ENCODE measurements at places on chromosomes 2 and 18. TPM values are rescaled to one million over a fixed set of nuclear protein-coding genes. Genes with fewer than 3 reads are reported as not detected.

DNA sequence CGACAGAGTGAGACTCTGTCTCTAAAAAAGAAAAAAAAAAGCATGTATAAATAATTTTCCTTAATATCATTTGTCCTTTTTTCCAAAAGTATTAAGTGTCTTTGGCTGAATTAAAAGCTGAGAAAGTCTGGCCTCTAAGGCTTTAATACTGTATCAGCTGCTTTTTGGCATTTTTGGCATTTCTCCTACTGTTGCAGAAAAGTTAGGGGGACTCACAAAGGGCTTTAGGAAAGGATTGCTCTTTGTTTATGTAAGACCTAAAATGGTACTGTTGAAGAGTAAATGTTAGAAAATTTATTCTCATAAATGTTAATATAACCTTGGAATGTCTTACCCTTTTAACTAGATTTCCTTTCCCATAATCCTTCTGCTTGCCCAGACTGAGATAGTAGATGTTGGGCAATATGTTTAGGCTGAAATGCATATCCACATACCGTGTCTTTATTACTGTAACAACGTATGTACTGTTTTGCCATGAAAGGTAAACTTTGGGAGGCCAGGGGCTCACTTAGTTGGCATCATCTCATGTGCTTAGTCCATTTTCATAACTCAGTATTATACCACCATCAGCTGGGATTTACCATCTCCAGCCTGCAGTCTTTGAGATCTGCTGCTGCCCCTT is 18.0 kb upstream of the STON1 start:
- H3K4me3 ChIP-seq, result no peak overlapping the region
- DNase-seq, result no peak
- H3K4me1 ChIP-seq, result peaks cover 8% of the 10 kb centered on the region

DNA sequence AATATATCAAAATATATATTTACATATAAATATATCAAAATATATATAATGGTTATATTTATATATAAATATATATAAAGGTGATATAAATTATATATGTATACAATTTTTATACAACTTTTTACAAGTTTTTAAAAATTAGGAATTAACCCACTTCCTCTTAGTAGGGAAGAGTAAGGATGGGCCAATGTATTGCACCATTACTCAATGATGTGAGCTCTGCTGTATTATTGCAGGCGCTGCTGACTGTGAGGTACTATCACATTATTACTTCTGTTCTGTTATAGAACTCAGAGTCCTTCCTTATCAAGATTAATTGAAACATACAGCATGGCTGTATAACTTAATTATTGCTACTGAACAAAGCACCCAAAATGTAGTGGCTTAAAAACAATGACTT is 46.0 kb downstream of the CCDC195 start:
- H3K4me1 ChIP-seq, result no peaks in the 10 kb centered on the region
- DNase-seq, result no peak
- no peaks in the 10 kb centered on the region for H3K36me3 ChIP-seq
- H3K4me3 ChIP-seq, result no peak overlapping the region
- H3K27me3 ChIP-seq, result no peaks in the 10 kb centered on the region
- H3K27ac ChIP-seq, result no peak overlapping the region

DNA sequence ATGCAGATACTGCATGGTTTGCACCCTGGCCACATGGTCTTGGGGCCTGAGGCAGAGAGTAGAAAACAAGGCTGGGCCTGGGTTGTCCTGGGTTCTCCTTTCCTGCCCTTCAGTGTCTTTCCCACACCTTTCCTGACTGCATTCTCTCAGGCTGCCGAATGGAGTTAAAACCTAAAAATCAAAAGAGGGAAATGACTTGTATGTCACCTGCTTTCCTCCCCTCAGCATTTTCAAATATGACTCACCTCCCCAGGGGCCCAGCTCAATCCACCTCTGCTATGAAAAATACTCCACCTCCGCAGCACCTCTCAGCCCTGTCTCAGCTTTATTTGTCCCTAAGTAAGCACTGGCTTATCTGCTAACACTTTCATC is 457.8 kb upstream of the MEX3C start:
- H3K27ac ChIP-seq, result no peak overlapping the region
- H3K36me3 ChIP-seq, result no peaks in the 10 kb centered on the region
- no peaks in the 10 kb centered on the region for H3K4me1 ChIP-seq
- H3K27me3 ChIP-seq, result no peaks in the 10 kb centered on the region
- DNase-seq, result no peak

- no peaks in the 10 kb centered on the region for H3K36me3 ChIP-seq
- no peak for DNase-seq
- no peaks in the 10 kb centered on the region for H3K4me1 ChIP-seq
- H3K4me3 ChIP-seq, result no peak overlapping the region
Measured at GRCh38 chr18:26734760-26735159, 130.7 kb downstream of the AQP4 start.

DNA sequence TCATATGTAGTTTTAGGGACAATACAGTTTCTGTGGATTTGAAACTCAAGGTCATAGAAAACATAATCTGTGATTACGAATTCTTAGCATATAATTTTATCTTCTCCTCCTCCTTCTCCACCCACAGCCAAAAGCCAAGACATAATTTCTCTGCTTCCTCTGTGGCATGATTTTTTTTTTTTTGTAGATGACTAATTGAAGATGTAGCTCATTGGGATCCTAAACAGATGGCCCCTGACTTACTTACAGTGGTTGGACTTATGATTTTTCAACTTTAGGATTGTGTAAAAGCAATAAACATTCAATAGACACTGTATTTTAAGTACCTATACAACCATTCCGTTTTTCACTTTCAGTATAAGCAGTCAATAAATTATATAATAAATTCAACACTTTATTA is 42.3 kb downstream of the FSIP2 start:
- H3K4me1 ChIP-seq, result no peaks in the 10 kb centered on the region
- no peaks in the 10 kb centered on the region for H3K27me3 ChIP-seq
- no peaks in the 10 kb centered on the region for H3K36me3 ChIP-seq
- no peak for DNase-seq
- no peak overlapping the region for H3K27ac ChIP-seq

GRCh38 chr18:35406666-35407065 is 29.5 kb upstream of the ZNF396 start:
- no peaks in the 10 kb centered on the region for H3K27me3 ChIP-seq
- no peak overlapping the region for H3K27ac ChIP-seq
- no peaks in the 10 kb centered on the region for H3K4me1 ChIP-seq
- DNase-seq, result no peak

Gene ADNP2
- polyA plus RNA-seq, result 9.8 TPM

GRCh38 chr2:121063471-121063870 is 221.5 kb downstream of the TFCP2L1 start:
- no peaks in the 10 kb centered on the region for H3K4me1 ChIP-seq
- no peak for DNase-seq
- H3K27ac ChIP-seq, result no peak overlapping the region
- no peaks in the 10 kb centered on the region for H3K27me3 ChIP-seq
- H3K36me3 ChIP-seq, result no peaks in the 10 kb centered on the region
- no peak overlapping the region for H3K4me3 ChIP-seq

Gene CFAP53
- polyA plus RNA-seq, result not detected

- H3K36me3 ChIP-seq, result no peaks in the 10 kb centered on the region
- H3K4me3 ChIP-seq, result no peak overlapping the region
- no peaks in the 10 kb centered on the region for H3K27me3 ChIP-seq
- H3K27ac ChIP-seq, result no peak overlapping the region
- DNase-seq, result no peak
Measured at GRCh38 chr2:60309336-60309735, 244.1 kb downstream of the BCL11A start.

Gene ZNF396
- 0.87 TPM for polyA plus RNA-seq

DNA sequence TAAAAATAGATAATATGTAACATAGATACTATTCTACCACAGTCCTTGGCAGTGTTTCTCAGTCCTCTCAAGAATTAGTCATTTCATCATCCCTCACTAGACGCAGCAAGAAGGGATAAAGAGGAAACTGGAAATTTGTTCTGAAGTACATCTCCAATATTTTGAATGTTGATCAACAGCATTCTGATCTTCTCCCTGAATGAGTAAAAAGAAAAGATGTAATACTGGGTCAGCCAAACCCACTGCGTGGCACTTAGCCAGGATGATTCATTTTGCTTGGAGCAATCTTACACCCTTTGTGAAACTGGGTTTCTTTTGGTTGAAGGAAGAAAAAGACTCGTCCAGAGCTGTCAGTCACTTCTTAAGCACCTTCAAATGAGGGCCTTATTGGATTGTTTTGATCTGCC is 54.1 kb downstream of the TAF1B start:
- no peak overlapping the region for H3K4me3 ChIP-seq
- H3K36me3 ChIP-seq, result no peaks in the 10 kb centered on the region
- H3K27me3 ChIP-seq, result no peaks in the 10 kb centered on the region

DNA sequence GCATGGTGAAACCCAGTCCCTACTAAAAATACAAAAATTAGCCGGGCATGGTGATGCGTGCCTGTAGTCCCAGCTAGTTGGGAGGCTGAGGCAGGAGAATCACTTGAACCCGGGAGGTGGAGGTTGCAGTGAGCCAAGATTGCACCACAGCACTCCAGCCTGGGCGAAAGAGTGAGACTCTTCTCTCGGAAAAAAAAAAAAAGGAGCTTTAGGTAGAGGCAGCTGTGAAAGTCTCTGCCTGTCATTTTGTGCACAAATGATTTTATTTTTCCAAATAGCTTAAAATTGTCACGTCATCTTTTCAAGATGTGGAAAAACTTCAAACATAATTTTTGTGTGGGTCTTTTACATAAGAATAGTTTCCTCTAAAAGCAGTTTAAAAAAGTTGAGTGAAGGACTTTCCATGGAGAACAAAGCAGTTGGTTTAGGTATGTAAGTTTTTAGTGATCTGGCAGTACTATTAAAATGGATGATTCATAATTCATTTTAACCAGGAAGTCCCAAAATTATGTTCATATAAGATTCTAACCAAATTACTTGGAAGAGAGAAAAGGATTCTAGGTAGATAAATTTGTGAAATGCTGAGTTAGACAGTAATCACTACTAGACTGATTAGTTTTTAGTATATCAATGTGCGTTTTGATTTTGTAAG is 11.5 kb downstream of the CCNYL1 start:
- H3K27me3 ChIP-seq, result no peaks in the 10 kb centered on the region
- H3K4me1 ChIP-seq, result peaks cover 12% of the 10 kb centered on the region
- no peak overlapping the region for H3K27ac ChIP-seq

Gene ANO7
- polyA plus RNA-seq, result not detected

Gene SERPINB7
- not detected for polyA plus RNA-seq

- peak overlapping the region; percentile 93 for H3K4me3 ChIP-seq
- H3K4me1 ChIP-seq, result peaks cover 53% of the 10 kb centered on the region
- H3K27ac ChIP-seq, result peak overlapping the region; percentile 92
- no peaks in the 10 kb centered on the region for H3K36me3 ChIP-seq
- DNase-seq, result peak; percentile 68
- H3K27me3 ChIP-seq, result no peaks in the 10 kb centered on the region
Measured at GRCh38 chr2:218396688-218397462, 2.8 kb upstream of the CTDSP1 start.

- H3K27ac ChIP-seq, result no peak overlapping the region
- H3K4me3 ChIP-seq, result no peak overlapping the region
Measured at GRCh38 chr2:167686691-167687090, 560.7 kb downstream of the STK39 start.

- DNase-seq, result no peak
- no peaks in the 10 kb centered on the region for H3K4me1 ChIP-seq
- no peaks in the 10 kb centered on the region for H3K27me3 ChIP-seq
- H3K4me3 ChIP-seq, result no peak overlapping the region
Measured at GRCh38 chr2:100882645-100883613, 63.0 kb downstream of the NPAS2 start.

GRCh38 chr2:24881623-24882022 is 38.4 kb downstream of the ADCY3 start:
- no peak overlapping the region for H3K27ac ChIP-seq
- no peak for DNase-seq
- H3K4me1 ChIP-seq, result no peaks in the 10 kb centered on the region

Gene OSR1
- not detected for polyA plus RNA-seq

Gene SPR
- polyA plus RNA-seq, result 0.14 TPM

Gene CYS1
- 0.07 TPM for polyA plus RNA-seq

DNA sequence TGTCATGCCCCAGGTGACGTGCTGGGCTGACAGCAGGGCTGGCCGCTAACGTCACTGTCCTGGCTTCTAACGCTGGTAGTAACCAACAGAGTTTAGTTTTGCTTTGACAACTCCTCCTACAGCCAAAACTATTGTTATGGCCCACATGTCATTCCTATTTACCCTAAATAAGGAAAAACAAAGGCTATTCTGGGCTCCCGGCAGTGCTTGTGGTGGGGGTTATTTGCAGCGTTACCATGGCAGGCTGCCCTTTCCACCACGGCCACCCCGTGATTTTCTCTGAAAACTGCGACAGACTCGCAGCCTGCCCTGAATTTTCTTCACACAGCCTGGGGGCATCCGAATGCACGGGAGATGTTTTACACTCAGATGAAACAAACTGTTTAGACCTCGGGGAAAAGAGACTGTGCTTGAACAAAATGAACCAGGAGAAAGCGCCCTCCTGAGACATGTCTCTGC is 115.2 kb downstream of the FAM210A start:
- no peaks in the 10 kb centered on the region for H3K27me3 ChIP-seq
- no peak overlapping the region for H3K27ac ChIP-seq
- H3K36me3 ChIP-seq, result no peaks in the 10 kb centered on the region

- no peaks in the 10 kb centered on the region for H3K4me1 ChIP-seq
- DNase-seq, result no peak
- H3K27me3 ChIP-seq, result no peaks in the 10 kb centered on the region
- H3K27ac ChIP-seq, result no peak overlapping the region
Measured at GRCh38 chr2:60416221-60417008, 137.0 kb downstream of the BCL11A start.

GRCh38 chr2:42314892-42315468 is 46.0 kb downstream of the COX7A2L start:
- peaks cover 20% of the 10 kb centered on the region for H3K36me3 ChIP-seq
- H3K4me3 ChIP-seq, result no peak overlapping the region
- no peaks in the 10 kb centered on the region for H3K4me1 ChIP-seq
- H3K27me3 ChIP-seq, result no peaks in the 10 kb centered on the region
- no peak for DNase-seq

DNA sequence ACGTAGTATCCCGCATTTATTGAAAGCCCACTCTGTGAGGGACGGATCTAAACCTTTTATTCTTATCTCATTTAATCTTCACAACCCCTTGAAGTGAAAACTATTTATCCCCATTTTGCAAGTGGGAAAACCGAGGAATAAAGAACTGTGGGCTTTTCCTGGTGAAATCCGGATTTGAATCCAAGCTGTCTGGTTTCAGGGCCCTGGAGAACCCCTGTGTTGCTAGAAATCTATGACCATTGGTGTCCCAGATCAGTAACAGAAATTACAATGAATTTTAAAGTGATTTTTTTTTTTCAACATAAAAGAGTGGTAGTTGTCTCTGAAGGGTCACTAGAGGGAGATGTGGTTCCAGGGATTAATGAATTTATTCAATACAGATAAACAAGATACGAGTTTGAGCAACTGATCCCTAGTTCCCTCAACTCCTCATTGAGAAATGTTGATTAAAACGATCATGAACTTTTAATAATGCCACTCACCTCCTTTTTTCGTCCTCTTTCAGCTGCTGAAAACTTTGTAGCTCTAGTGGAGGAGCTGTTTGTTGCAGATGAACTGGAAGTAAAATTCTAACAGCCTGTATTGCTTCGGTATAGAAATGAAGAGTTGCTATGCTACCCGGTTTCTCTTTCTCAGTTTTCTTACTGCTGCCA is 940 bp downstream of the XRCC5 start:
- H3K4me3 ChIP-seq, result peak overlapping the region; percentile 97
- H3K36me3 ChIP-seq, result peaks cover 40% of the 10 kb centered on the region
- peak overlapping the region; percentile 93 for H3K27ac ChIP-seq
- no peaks in the 10 kb centered on the region for H3K27me3 ChIP-seq
